ENCODE measurements at places on chromosomes 16 and 17.

DNA sequence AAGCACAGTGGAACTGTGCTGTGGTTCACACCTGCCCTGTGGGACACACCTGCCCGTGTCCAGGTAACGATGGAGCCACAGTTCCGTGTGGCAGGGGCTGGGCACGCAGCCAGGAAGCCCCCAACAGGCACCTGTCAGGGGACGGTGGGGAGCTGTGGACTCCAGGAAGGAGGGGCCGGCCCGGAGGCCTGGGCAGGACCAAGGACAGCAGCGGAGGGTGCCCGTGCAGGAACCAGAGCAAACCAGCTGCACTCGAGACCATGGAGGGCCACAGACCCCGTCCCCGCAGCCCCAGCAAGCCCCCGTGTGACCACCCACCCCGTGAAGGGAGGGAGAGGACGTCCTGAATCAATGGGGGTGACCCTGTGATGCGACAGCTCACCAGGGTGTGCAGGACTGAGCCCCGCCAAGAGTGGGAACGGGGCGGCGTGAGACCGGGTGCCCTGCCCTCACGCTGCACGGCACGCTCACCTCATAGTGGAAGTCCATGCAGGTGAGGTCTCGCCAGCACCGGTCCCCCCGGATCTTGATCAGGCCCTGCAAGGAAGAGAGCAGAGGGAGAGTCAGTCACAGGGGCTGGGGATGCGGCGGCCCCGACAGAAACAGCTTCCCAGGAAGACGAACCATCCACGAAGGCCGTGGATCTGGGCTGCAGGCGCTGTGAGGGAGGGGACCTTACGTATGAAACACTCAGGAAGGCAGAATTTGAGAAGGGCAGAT, 78.1 kb downstream of the LMF1 start:
- no peak for DNase-seq

GRCh38 chr17:77928519-77929179, 29.9 kb upstream of the TNRC6C start:
- no peak for DNase-seq

GRCh38 chr17:10681866-10682446, 15.4 kb downstream of the SCO1 start:
- no peak for DNase-seq

DNA sequence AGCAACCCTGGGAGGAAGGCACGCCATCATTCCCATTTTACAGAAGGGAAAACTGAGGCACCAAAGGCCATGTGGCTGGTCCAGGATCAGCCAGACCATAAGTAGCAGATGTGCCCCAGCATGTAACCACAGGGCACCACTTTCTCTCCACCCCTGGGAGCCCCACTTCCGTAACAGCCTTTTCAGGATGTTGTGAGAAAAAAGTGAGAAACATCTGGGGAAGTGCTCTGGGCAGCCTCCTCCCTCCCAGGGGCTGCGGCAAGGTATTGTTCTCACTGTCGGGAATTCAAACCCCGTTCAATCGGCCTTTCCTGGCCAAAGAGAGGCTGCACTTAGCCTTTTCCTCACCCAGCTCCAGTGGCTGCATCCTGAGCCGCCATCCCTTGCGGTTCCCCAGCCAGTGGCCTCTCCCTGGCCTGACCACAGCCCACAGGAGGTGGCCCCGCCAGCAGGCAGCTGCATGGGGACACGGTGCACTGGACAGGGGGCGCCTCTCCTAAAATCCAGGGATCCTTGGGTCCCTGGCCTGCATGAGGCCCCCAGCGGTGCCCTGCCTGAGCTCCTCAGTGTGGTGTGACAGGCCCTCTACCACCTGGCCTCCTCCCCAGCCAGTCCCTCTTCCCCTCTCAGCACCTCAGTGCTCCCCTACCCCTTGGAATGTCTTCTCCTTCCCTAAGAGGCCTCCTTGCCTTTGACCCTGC, 5.7 kb upstream of the CDH5 start:
- no peak for DNase-seq

DNA sequence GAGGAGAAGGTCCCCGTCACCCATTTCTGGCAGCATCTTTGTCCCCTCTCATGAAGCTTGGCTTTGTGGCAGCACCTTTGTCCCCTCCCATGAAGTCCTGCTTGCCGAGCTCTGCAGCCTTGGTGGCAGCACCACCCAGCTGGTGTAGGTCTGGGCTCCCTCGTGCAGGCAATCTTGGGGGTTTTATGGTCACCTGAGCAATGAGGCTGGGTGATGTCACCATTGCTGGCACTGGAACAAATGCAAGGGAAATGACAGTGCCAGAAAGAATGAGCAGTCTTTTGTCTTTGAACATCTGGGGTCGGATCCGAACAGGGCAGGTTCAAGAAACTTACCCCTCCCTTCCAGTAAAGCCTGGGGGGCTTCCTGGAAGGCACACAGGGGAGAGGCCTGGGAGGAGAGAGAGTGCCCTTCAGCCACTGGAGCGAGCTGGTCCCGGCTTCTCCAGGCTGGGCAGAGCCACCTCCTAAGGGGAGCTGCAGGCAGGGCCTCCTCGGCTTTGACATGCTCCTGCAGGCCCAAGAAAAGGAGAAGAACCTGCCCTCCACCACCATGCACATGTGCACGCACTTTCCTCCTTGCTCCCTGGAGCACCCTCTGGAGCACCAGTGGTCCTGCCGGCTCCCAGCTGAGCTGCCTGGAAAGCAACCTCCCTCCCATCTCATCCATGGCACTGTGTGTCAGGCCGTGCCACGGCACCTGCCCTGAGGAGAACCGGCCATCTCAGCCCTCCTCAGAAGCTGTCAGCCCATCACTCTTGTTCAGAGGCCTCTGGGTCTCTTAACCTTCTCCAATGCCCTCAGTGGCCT, 16.0 kb downstream of the BTBD17 start:
- no peak for DNase-seq

- no peak for DNase-seq
These were observed 173.6 kb downstream of the IRF8 start for GRCh38 chr16:86072328-86073102.

- DNase-seq = no peak
These were observed 199.8 kb upstream of the WSCD1 start for GRCh38 chr17:5870231-5870953.
